ENCODE measurements at places on chromosomes 13 and 19. TPM values are rescaled to one million over a fixed set of nuclear protein-coding genes. Genes with fewer than 3 reads are reported as not detected.

The INSL3 gene
- not detected for polyA plus RNA-seq

The CEACAM16 gene
- polyA plus RNA-seq: not detected

The ZNF534 gene
- 0.05 TPM for polyA plus RNA-seq

The TEX101 gene
- polyA plus RNA-seq: not detected

The ZNF135 gene
- 6.3 TPM for polyA plus RNA-seq

The FKRP gene
- polyA plus RNA-seq: 12.6 TPM

The HSD17B14 gene
- polyA plus RNA-seq: 7.4 TPM

GRCh38 chr13:107190065-107190464 lies 622.1 kb upstream of the ARGLU1 start:
- no peak for DNase-seq

GRCh38 chr13:51191743-51192142 lies 30.5 kb upstream of the FAM124A start:
- DNase-seq: no peak

- no peak for DNase-seq
These were observed 14.6 kb downstream of the LHFPL6 start for GRCh38 chr13:39588384-39588783.

Data from BJ (cell line).